PC-9 (cell line): ENCODE measurements at places on chromosomes 11 and 22. TPM values are rescaled to one million over a fixed set of nuclear protein-coding genes. Genes with fewer than 3 reads are reported as not detected.

The SESN3 gene
- total RNA-seq = 0.45 and 0.85 TPM in 2 replicates

The TSPAN18 gene
- total RNA-seq = not detected in 2 replicates

The C11orf16 gene
- total RNA-seq = not detected in 2 replicates

The CD3D gene
- not detected in 2 replicates for total RNA-seq

The LIF gene
- 17.2 and 17.4 TPM in 2 replicates for total RNA-seq

The GNAZ gene
- 1.2 and 1.7 TPM in 2 replicates for total RNA-seq

The GALR3 gene
- 0.31 and 0.45 TPM in 2 replicates for total RNA-seq
